ENCODE measurements at places on chromosomes 12 and 14. TPM values are rescaled to one million over a fixed set of nuclear protein-coding genes. Genes with fewer than 3 reads are reported as not detected.

CD163L1 gene
- 15.9 TPM for total RNA-seq

INHBC gene
- not detected for total RNA-seq

TEX52 gene
- total RNA-seq, result not detected

ANKS1B gene
- not detected for total RNA-seq

PMCH gene
- not detected for total RNA-seq

CCDC177 gene
- not detected for total RNA-seq

KRT80 gene
- 2.1 TPM for total RNA-seq

SERPINA3 gene
- 0.96 TPM for total RNA-seq

TBC1D30 gene
- 0.20 TPM for total RNA-seq

RPL10L gene
- total RNA-seq, result not detected

OR4E2 gene
- not detected for total RNA-seq

KERA gene
- not detected for total RNA-seq

OTUB2 gene
- 1.6 TPM for total RNA-seq

RAB15 gene
- 3.4 TPM for total RNA-seq

CCDC196 gene
- total RNA-seq, result not detected

ATG14 gene
- total RNA-seq, result 6.8 TPM

CCDC88C gene
- 0.10 TPM for total RNA-seq

CCND2 gene
- not detected for total RNA-seq

EFS gene
- 2.8 TPM for total RNA-seq

PPP1R36 gene
- 0.78 TPM for total RNA-seq

SPATA7 gene
- 10.1 TPM for total RNA-seq

DNAJC22 gene
- total RNA-seq, result 10.4 TPM

ENDOU gene
- not detected for total RNA-seq

CCDC197 gene
- not detected for total RNA-seq

TAS2R42 gene
- not detected for total RNA-seq
